ENCODE measurements at places on chromosomes 7 and 10.

DNA sequence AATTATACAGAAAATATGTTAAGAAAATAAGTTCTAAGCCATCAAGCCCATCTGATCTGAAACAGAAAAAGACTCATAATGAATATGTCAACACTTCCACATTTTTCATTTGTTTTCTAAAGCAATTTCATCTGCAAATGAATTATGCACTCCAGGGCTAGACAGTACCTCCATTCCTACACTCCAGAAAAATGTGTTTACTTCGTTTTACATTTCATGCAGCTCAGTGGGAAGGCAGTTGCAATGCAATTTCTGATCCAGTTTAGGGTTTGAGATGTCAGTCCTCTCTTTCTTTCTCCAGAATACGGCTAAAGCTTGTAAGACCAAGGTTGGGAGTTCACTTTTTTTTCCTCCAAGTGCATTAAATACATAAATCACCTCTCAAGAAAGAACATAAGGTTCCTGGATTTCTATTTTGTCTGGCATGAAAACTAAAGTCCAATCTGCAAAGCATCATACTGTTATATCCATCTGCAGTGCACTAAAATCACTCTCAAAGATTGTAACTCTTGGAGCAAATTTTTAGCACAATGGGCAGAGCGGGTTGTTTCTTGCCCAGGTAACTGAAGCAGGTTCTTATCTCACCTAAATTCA is 348.8 kb upstream of the C7orf33 start:
- DNase-seq = no peak

GRCh38 chr7:132441935-132442334 is 134.3 kb downstream of the PLXNA4 start:
- no peak for DNase-seq

GRCh38 chr7:137975221-137975620 is 26.7 kb downstream of the CREB3L2 start:
- DNase-seq = peak; percentile 44

DNA sequence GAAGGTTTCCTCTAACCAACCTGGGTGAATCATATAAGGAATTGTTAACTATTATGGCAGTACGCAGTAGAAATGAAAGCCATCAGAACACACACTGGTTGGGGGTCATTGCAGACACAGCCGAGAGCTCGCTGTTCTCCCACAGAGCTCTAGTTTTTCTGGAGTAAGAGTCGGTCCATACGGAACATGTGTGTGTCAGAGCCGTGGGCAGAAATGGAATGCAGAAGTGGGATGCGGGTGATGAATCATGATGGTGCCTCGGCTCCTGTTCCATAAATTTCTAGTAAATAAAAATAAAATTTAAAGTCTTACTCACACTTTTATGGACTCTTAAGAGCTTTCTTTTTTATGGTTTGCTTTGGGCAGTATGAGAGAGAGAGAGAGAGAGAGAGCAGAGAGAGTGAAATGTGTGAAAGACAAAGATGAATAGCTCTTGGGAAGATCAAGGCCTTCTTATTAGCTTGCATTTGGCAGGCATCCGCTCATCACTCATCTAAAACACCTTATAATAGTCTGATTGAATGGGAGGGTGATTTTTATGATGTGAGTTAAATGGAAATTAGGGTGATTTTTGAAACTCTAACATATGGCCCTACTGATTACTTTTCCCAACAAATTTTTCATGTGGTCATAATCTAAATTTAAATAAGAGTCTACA is 98.8 kb upstream of the PFKP start:
- DNase-seq = peak; percentile 69

GRCh38 chr10:32190890-32191491 is 134.8 kb upstream of the KIF5B start:
- peak; percentile 62 for DNase-seq

DNA sequence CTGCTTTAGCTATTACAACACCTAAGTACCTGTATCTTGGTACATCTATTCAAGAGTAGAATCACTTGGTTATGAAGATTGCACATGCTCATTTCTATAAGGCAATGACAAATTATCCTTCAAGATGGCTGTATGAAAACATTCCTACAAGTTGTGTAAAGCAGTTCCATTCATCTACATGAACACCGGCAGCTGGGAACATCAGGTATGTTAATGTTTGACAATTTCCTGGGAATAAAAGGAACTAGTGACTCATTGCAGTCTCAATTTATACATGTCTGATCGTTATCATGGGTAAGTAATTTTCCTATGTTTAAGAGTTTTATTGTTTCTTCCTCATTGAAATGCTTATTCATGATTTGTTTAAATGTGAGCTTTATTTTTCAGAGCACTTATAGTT is 203.2 kb upstream of the SEMA3E start:
- no peak for DNase-seq

DNA sequence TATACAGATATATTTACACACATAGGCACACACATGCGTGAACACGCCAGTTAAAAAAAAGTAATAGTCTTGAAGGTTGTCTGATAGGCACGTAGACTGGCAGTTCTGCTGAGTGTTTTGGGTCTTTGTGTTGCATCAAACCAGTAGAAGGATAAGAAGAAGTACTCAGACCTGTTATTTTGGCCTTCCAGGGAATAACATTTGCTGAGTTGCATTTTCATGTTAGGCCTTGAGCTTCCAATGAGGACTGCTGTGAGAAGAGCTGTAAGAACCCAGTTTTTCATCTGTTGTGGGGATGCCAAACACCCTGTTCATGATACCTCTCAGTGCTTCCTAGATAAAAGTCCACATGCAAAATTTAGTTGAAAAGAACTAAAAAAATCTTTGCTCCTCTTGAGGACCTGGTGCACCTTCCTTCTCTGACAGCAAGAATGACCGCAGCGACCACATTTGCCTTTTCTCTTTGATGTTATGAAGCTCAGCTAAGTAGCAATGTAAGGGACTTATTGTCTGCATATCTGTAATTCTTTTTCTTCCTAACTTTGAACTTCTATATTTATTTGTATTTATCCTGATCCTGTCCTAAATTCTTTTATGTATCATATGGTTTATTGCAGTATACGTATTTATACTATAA is 27.2 kb downstream of the HIPK2 start:
- DNase-seq = no peak

GRCh38 chr7:96719164-96719563 is 9.5 kb upstream of the SEM1 start:
- no peak for DNase-seq

GRCh38 chr10:117938104-117938503 is 108.6 kb downstream of the RAB11FIP2 start:
- DNase-seq = no peak

DNA sequence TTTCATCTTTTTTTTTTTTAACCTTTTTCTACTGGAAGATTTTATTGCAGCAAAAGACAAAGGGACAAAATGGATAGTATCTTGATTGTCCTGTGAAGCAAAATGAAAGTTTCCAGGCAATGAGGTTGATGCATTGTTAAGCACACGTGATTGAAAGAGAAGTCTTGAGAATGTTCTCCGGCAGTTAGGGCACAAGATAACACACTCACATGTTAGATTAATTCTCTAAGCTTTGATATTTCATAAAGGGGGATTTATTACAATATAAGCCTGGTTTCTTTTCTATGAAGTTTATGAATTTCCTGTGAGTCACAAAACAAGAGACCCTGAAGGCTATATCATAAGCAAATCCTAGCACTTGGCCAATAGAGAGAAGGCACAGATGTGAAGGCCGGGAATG is 93.4 kb upstream of the ARMC3 start:
- DNase-seq = no peak

- DNase-seq = no peak
Measured at GRCh38 chr10:11141571-11142091, 124.0 kb downstream of the CELF2 start.

DNA sequence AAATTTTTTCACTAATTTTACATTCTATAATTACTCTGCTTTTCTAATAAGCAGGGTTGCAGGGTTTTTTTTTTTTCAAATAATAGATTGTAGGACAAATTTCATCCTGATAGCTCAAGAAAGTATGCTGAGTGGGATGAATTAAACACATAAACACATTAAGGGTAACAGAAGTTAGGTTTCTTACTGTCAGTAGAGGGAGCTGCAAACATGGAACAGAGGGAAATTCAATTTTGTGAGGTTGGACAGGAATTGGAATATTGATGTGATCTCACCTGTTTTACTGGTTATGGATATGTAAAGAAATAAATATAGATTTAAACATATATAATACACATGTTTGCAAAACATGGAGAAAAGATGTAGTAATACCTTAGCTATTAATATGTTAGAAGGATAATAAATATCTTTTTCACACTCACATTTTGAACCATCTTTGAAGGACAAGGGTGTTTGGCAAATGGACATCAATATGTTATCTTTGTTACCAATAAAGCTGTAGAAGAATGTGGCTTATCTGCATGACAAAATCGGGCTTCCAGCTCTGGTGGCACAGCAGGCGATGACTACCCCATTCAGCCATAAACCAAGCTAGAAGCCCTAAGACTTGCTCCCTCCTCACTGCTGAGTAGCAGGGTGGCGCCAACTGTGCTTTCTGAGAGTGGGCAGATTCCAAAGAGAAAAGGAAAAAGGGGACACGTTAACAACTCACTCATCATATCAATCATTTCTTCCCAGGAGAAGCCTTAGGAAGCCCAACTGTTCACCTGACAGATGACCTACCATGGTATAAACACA is 1257.4 kb downstream of the GATA3 start:
- DNase-seq = no peak

GRCh38 chr7:155062411-155062810 is 7.7 kb upstream of the HTR5A start:
- no peak for DNase-seq

DNA sequence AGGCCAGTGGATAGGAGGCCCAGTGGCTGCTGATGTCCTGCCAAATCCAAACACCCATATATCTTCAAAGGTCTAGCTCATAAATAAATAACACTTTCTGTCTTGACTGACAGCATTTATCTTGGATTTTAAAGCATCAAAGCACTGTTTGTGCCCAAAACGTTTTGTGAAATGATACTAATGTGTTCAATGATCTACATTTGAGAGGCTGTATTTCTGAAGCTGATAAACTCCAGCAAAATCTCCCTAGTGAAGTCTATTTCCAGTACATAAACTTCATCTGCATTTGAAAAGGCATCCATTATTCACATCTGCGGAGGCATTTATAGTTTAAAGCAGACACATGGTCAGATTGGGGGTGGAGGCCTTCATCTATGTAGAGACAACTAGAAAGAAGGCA is 276.3 kb downstream of the HPSE2 start:
- no peak for DNase-seq

GRCh38 chr10:99232360-99232999 is 3.2 kb downstream of the HPSE2 start:
- DNase-seq = peak; percentile 15

- no peak for DNase-seq
Measured at GRCh38 chr7:44291733-44292419, 33.5 kb downstream of the CAMK2B start.

GRCh38 chr7:108452707-108453106 is 3.5 kb downstream of the NRCAM start:
- peak; percentile 55 for DNase-seq

GRCh38 chr10:110471566-110472139 is 26.1 kb upstream of the DUSP5 start:
- no peak for DNase-seq

DNA sequence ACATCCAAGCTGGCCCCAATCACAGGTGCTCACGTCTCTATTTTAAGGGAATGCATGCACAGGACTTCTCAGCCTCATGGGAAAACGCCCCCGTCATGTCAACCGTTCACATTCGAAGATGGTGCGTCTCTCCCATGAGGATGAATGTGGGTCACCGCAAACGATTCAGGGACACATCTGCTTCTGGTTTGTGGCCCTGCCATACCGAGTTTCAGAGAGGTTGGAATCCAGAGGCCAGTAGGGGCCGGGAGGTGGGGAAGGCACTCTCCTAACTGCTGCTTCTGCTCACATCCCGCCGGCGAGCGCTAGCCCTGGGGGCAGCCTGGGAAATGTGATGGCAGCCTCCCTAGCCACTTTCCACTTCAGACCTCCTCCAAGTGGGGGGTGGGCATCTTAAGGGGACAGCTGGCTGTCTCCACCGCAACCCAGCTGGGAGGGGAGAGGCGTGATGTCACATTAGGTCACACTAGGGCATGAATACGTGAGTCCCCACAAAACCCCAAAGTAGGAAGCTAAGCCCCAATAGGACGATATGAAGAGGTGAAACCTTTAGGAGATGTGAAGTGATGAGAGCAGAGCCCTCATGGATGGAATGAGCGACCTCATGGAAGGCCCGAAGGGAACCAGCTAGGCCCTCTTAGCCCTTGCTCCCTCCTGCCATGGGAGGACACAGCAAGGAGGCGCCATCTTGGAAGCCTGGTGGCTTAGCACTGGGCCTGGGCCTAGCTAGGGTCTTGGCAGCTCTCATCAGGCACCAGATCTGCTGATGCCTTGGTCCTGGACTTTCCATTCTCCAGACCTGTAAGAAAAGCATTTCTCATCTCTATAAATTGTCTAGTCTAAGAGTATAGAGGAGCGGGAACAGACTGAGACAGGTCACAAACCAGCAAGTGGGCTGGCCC is 107.8 kb downstream of the TCERG1L start:
- no peak for DNase-seq

GRCh38 chr7:157928171-157928794 is 591.5 kb downstream of the DNAJB6 start:
- no peak for DNase-seq

DNA sequence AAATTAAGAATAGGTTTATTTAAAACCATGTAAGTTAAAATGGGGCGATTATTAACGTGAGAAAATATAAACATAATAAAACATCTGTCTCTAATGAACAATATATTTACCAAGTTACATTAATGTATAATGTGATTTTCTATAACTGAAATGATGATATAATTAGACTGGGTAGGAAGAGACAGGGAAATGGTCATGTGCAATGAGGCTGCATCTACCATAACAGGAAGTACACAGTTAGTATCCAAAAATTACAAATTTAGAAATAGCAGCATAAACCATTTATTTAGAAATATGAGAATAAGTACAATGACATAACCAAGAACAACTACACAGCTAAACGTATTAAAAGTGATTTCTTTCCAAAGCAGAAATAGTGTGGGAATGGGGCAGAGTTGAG is 25.8 kb upstream of the BET1 start:
- no peak for DNase-seq

All from astrocyte of the hippocampus (primary cell).